ENCODE measurements at places on chromosomes 6 and 20.

GRCh38 chr6:46862381-46862780 lies 59.4 kb downstream of the ADGRF5 start:
- DNase-seq: no peak

- no peak for DNase-seq
Observed at GRCh38 chr6:24643920-24644319, 2.1 kb downstream of the KIAA0319 start.

GRCh38 chr6:28927846-28928245 lies 4.1 kb upstream of the TRIM27 start:
- DNase-seq: no peak

DNA sequence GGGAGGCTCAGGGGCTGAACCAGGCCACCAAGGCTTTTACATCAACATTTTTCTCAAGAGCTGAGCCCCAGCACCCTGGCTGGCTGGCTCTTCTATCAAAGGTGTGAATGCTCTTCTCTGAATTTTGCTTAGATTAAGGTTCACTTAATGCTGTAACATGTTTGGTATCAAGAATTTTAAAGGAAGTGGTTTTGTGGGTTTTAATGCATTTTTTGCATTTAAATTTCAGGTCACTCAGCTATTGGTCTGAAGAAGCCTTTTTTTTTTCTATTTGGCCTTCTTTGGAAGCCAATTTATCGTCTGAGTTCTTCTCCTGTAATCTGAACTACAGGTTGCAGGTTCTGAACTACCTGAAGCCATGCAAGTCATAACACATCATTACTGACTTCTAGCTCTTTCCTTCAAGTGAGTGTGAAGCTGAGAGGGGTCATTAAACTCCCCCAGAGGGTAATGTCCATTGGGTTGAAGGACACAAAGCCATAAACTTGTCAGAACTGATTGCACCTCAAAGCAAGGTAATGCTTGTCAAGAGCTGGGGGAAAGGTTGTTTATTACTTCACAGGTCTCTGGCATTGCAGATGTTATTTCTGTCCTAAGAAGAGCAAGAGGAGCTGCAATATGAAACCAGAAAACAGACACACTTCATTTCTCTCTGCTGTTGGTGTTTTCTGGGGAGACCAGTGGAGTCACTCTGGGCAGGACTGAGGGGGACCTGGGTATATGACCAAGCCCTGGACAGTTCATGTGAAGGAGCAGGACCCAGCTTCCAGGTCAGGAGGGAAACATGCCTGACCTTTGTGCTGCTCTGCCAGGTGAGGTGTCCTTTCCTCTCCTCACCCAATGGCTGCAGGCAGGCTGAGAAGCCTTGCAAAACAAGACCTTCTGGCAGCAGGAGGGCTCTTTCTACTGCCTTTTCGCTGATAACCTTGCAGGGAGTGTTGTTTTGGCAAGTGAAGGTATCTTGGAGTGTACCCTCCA lies 26.1 kb upstream of the NEDD9 start:
- DNase-seq: no peak

DNA sequence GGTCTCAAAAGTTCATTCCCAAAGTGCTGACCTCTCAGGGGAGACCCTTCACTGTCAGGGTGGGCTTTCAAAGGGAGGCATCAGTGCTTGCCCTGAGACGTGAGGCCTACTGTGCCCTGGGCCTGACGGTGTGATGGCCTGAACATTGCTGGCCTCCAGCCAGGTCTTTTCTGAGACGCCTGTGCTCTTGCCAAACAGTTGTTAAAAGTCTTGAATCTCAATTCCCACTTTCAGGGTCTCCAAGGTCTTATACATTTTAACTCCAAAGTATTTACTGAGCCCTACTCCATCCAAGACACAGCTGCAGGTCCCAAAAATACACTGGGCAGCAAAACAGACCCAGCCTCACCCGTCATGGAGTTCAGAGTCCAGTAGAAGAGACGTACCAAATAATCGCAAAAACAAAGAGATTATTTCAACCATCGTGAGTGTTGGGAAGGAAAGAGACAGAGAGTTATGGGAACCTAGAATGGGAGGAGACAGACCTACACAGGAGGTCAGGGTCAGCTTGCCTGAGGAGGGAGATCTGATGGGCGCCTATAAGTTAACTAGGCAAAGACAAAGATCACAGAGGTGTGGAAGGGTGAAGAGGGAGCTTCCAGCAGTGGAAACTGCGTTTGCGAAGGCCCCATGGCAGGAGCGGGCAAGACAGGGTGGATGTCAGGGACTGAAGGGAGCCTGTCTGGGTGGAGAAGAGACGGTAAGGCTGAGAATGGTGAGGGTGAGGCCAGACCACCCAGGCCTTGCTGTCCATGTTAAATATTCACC lies 446.3 kb downstream of the PREX1 start:
- no peak for DNase-seq

DNA sequence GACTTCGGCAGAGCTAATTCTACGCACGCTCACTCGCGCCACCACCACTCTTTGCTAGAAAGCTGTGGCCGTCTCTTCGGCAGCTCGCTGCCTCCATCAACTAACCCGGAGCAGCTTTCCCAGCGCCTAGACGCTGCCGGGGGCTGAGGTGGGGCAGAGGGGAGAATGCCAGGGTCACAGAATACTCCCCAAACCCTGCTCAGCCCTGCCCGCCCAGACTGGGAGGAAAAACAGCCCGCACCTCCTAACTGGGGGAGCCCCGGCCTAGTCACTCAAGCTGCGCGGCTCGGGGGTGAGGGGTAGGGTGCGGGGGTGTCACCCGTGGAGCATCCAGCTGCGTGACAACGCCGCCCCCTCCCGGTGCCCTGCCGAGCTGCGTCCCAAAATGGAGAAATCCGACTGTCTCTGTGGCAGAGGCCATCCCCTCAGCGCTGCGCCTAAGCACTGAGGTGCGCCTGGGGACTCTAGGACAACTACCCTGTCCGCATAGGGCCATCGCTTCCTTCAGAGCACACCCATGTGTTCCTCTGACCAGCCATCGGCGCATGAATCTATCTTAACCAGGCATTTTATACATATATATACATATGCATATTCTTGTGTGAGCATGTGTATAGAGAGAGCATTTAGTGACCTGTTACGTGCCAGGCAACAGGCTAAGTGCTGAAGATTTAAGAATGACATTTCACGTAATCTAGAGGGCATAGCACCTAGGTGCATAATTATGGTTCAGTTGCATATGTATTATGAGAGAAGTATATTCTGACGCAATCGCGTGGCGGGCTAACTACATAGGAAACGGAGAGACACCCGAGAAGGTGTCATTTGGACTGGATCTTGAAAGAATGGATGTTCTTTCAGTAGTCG lies 1.5 kb upstream of the TENT5A start:
- peak; percentile 83 for DNase-seq

DNA sequence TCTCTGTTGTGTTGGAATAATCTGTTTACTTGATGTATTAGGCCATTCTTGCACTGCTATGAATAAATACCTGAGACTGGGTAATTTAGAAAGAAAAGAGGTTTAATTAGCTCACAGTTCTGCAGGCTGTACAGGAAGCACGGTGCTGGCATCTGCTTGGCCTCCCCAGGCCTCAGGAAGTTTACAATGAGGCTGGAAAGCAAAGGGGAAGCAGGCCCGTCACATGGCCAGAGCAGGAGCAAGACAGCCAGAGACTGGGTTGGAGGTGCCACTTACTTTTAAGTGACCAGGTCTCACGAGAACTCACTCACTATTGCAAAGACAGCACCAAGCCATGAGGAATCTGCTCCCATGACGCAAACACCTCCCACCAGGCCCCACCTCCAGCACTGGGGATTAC lies 50.6 kb upstream of the FUCA2 start:
- DNase-seq: no peak

DNA sequence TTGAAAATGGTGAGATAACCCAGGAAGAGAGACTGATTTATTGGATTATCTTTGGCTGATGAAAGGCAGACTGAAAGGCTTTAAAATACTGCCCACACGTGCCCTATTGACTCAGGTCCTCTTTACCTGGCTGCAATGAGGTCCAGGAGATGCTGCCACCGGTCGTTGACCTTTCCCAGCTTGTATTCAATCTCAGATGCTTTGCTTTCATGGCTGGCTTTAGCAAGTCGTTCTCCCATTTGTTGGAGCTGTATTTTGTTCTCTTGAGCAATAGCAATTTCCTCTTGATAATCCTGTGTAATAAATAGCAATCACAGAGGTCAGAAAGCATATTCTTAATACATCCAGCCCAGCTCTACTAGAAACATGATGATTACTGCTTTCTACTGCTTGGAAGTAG lies 368.8 kb downstream of the ESR1 start:
- DNase-seq: no peak

DNA sequence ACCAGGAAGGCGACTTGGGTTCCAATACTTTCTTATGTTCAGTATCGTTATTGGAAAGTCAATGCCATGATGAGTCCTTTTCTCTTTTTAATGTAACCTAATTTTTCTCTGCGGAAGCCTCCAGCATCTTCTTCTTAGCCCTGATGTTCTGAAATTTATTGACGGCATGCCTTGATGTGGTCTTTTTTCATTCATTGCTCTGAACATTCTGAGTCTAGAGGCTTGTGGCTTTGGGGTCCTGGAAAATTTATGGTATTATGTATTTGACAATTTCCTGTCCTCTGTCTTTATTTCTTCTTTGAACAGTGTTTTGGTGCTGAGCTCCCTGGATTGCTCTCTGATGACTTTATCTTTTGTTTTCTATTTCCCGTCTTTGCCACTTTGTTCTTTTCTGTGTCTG lies 28.7 kb upstream of the MAS1 start:
- DNase-seq: no peak

DNA sequence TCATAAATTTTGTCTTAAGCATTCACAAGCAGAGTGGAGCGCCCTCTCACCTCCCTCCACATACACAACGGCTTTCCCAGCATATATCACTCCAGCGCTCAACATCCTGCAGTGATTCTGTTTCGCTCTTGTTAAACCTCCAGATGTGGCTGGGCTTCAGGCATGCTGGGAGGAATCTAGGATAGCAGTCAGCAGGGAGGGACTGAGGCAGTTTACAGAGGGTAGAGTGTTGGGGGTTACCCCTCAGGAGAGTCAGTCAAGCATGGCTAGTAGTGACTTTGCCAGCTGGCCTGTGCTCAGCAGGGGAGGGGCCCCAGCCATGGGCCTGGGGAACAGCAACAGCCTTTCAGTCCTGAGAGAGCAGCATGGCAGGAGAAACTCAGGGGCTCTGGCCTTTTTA lies 161.4 kb upstream of the FLRT3 start:
- no peak for DNase-seq

DNA sequence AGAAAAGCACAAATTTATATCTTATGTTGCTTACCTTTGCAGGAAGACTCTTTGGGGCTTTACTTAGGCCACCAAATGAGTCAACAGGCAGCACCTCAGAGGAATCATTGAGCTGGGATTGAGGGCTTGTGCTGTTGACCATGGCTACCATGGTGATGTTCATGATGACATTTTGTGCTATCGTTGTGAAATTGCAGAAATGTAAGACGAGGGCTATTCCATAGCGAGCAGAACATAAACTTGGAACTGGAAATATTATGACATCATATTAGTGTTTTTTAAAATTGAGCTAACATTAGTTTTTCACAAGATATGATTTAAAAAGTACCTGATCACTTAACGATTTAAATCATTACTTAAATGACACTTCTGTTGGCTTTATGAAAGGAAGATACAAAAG lies 11.8 kb downstream of the SLC17A3 start:
- no peak for DNase-seq

DNA sequence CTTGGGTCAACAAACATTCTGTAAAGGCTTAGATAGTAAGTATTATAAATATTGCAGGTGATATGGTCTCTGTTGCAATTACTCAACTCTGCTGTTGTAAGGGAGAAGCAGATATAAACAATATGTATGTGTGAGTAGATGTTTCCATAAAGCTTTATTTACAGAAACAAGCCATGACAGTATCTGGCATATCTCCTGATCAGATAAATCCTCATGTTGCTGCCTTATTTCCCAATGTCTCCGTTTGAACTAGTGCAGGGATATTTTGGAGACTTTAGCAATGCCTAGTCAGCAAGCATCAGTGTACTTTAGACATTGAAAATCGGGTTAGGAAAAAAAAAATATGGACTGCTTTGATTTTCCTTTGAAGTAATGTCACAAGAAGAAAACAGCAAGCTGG lies 96.1 kb downstream of the LAMA2 start:
- no peak for DNase-seq

- peak; percentile 18 for DNase-seq
Observed at GRCh38 chr20:36574366-36575135, 1.2 kb downstream of the TGIF2 start.

GRCh38 chr20:37142708-37143107 lies 36.4 kb upstream of the RPN2 start:
- DNase-seq: no peak

DNA sequence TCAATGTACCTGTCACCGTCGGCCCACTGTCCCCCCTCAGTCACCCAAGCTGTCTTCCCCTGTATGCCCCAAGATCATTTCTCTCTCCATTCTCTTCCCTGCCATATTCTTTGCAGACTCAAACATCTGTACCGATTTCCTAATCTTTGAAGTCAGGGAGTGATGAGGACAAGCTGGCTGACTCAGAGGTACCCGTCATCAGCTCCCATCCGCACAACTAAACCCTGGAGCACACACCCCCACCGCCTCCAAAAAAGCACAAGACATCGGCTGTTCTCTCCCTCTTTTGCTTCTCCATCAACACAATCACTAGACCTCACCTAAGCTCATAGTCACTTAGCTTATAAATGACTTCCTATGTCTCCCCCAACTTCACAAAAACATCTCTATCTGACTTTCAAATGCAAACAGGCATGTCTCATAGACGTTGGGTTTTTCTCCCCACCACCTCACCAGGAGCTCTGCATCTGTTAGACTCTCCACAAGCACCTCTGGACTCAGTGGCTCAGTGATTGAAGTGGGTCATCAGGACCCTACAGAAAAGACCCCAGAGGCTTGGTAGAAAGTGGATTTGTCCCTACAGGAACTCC lies 11.5 kb upstream of the NFATC2 start:
- no peak for DNase-seq

- DNase-seq: no peak
Observed at GRCh38 chr6:43790031-43790430, 20.0 kb downstream of the VEGFA start.

- no peak for DNase-seq
Observed at GRCh38 chr6:16102208-16102607, 26.7 kb upstream of the MYLIP start.

- DNase-seq: no peak
Observed at GRCh38 chr6:100246206-100246605, 218.5 kb downstream of the SIM1 start.

GRCh38 chr6:90229331-90230010 lies 67.2 kb downstream of the BACH2 start:
- DNase-seq: no peak

GRCh38 chr6:53591873-53592272 lies 47.0 kb upstream of the GCLC start:
- no peak for DNase-seq
